Stimulated activated CD8-positive, alpha-beta memory T cell treated with anti-CD3 and anti-CD28 coated beads, Interleukin-4, amount 100 ng/mL, for 1 hour (primary cell): ENCODE measurements at places on chromosomes 7 and 10.

- no peak for DNase-seq
Measured at GRCh38 chr7:92877367-92877766, 41.0 kb upstream of the CDK6 start.

DNA sequence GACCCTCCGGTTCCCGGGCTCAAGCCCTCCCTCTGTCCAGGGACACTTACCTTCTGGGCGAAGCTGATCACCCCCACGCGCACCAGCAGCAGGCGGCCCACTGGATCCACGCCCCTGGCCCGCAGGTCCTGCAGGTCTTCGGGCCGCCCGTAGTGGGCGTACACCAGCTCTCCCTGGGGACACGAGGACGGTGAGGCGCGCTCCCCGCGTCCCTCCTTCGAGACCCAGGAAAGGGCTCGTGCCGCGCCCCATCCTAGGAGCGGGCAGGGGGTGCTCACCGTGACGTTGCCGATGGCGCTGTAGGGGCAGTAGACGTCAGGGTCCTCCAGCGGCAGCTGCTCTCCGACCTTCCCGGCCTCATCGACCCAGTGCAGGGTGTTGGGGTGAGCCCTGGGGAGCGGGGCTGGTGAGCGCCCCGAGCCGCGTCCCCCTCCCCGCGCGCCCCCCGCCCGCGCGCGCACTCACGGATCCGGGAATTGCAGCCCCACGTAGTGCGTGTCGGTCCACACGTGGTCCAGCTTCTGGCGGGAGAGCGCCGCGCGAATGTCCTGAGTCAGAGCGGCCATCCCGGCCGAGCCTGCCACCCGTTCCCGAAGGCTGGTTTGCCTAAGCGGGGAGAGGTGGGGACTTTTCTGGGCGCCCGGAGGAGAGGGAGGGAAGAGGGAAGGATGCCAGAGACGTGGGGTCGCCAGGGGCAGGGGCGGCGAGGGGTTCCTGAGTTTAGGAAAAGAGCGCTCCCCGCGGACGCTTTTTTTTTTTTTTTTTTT is 8.2 kb downstream of the TFR2 start:
- no peak for DNase-seq

GRCh38 chr10:78703593-78703992 is 365.2 kb upstream of the ZMIZ1 start:
- DNase-seq: no peak

DNA sequence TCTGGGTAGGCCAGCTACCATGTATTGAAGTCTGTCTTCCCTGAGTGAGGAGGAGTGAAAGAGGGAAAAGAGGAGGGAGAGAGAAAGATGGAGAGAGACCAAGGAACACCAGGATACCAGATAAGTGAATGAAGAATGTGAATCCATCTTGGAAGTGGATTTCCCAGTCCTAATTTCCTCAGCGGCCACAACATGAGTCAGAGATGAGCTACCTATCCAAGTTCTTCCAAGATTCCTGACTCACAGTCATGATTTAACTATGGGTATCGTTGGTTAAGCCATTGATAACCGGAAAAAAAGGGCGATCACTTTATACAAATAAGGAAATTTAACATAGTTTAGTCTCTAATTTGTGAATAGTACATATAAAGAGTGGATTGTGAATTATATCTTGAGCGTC is 561.8 kb downstream of the ATRNL1 start:
- no peak for DNase-seq

- DNase-seq: no peak
Measured at GRCh38 chr10:2475711-2476217, 591.6 kb upstream of the PFKP start.

DNA sequence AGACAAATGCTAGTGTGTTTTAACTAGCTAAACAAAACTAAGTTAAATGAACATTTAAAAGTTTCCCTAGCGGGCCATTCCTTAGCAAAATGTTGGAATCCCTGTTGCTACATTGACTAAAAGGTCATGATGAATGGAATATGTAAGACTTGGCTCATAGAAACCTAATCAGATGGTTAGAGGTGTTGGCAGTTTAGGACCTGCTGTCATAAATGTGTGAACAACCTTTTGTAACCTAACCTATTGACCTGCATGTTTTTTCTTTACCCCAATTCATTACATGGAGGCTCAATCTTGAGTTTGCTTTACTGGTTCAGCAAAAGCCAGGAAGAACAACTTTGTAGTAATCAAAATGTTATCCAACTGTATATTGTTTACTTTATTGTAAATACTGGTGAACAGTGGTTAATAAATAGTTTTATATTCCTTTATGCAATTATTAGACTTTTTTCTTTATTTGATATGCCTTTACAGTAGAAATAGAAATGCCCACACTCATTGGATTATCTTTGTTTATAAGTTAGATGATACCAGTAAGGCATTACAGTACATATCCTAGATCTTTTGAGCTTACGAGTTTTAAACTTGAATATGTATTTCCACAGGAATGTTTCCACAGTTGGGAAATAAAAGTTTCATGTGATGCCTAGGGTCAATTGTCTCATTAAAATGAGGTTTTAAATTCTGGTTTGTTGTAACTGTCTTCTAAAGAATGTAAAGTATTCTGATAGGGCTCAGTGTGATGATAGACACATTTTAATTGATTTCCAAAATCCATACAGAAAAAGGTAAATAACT is 11.6 kb downstream of the CBX3 start:
- no peak for DNase-seq

- DNase-seq: no peak
Measured at GRCh38 chr7:21167942-21168341, 259.9 kb upstream of the SP4 start.

- no peak for DNase-seq
Measured at GRCh38 chr10:36676756-36677430, 448.5 kb upstream of the ANKRD30A start.

DNA sequence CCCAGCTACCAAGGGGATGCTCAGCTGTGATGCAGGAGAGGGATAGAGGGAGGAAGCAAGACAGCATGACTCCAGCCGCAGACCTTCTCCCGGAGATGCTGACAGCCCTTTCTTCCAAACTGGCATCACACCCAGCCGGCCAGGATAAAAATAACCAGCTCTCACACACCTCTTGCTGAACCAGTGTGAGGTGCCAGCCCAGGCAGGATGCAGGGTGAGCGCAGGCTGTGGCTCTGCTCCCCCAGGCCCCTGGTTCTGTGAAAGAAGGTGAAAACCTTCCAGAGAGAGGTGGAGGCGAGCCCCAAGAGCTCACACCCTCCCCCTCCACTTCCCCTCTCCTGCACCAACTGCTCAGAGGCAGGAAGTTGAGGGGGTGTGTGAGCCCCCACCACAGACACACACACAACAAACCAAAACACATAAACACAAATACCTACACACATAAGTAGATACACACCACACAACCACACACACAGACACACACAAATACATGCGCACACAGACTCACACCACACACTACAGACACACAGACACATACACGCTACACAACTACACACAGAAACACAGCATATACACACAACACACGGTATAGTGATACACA is 4.0 kb downstream of the GPR15LG start:
- peak; percentile 24 for DNase-seq

DNA sequence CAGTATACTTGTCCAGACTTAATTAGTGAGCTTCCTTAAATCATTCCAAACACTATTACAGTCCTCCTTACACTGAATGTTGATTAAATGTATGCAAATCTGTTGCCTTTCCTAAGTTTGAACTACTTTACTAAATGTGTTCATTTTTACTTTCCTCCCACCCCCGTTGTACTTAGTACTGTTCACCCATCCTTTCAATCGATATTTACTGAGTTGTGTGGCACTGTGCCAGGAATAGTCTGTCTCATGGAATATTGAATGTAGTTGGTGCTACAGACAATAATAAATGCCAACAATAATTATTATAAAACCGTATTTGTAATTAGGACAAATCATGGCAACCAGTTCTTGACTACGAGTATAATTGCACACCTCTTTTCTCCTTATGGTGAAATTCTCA is 335.7 kb downstream of the GPR37 start:
- no peak for DNase-seq

- DNase-seq: no peak
Measured at GRCh38 chr10:14659626-14660196, 115.0 kb downstream of the FAM107B start.

- DNase-seq: no peak
Measured at GRCh38 chr10:114547514-114547913, 110.6 kb downstream of the ABLIM1 start.
